ENCODE measurements at places on chromosomes 5 and 9.

DNA sequence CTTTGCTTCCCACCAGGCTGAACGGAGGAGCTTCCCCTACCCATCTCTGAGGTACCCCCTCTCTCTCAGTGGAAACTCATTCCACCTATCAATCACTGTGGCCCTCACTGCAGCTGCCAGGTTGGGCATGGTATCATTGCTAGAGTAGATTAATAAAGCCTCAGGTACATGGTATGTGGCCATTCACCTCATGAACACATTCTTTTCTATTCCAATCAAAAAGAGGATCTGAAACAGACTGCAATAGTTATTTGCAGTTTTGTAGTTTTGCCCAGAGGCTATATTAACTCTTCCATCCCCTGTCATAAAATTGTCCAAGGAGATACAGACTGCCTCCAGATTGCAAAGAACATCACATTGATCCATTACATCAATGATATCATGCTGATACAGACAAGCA is 85.8 kb upstream of the MVB12B start:
- no peak for DNase-seq

GRCh38 chr9:69181908-69182353 is 7.9 kb downstream of the TJP2 start:
- no peak for DNase-seq

- DNase-seq, result no peak
Measured at GRCh38 chr5:120239086-120239485, 225.0 kb upstream of the PRR16 start.

GRCh38 chr9:116049456-116049855 is 104.1 kb upstream of the PAPPA start:
- DNase-seq, result peak; percentile 72

DNA sequence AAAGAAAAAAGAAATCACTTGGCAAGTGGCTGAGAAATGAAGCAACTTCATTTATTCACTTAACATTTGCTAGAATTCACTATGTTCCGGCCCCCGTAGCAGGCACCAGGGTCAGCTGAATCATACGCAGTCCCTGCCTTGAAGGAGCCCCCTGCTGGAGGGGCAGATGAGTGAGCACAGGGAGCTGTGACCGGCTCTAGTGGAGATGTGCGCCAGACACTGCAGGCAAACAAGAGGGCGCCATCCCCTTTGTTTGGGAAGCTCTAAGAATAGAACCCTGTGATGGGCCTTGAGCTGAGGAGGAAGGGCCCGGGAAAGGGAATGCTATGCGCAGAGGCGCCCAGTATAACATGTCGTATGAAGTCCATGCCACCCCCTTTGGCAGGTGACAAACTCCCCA is 20.2 kb upstream of the RPL26L1 start:
- no peak for DNase-seq

GRCh38 chr5:34005681-34006080 is 2.2 kb downstream of the AMACR start:
- no peak for DNase-seq

DNA sequence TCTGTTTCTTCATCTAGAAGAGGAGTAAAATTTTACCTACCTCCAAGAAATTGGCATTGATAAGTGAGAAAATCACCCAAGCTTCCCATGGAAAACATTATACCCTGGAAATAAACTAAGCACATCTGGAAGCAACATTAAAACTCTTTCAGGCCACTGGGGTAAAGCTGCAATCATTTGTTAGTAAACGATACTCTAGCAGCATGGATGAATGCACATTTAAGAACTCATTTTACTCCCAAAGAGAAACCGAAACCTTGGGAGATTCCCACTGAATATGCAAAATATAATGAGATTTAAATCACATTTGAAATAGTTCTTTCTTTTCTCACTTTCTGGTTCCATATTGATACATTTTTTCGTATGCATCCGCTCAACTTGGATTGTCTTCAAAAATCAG is 467.5 kb downstream of the EFNA5 start:
- no peak for DNase-seq

Measured in fibroblast of skin of left quadriceps (primary cell).